ENCODE measurements at places on chromosomes 5 and 9.

DNA sequence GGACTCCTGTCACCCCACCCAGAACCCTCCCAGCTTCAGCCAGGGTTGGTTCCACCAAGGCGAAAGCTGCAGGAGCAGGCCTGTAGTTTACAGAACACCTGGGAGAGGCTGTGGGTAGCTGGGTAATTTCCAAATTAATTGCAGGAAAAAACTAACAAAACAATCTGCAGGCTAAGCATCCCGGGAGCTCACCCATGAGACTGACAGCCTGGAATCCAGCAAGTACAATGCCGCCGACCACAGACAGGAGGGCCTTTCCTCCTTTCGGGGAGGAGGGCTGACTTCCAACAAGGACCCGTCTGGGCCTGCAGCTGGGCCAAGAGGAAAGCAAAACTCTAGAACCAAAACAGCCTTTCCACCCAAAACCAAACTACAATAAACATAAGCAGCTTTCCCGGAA is 10.3 kb downstream of the FOXE1 start:
- no peak for DNase-seq

GRCh38 chr5:132394667-132395259 is 25.3 kb downstream of the SLC22A5 start:
- no peak for DNase-seq

GRCh38 chr9:15349892-15350761 is 43.1 kb upstream of the TTC39B start:
- no peak for DNase-seq

GRCh38 chr9:84953797-84954705 is 284.5 kb downstream of the NTRK2 start:
- DNase-seq: no peak

- DNase-seq: no peak
Observed at GRCh38 chr9:90598191-90598590, 44.4 kb downstream of the DIRAS2 start.

GRCh38 chr5:122371511-122372151 is 59.6 kb downstream of the SNCAIP start:
- DNase-seq: no peak

- no peak for DNase-seq
Observed at GRCh38 chr9:121963528-121963995, 129.5 kb downstream of the TTLL11 start.
